ENCODE measurements at places on chromosomes 13 and 19.

DNA sequence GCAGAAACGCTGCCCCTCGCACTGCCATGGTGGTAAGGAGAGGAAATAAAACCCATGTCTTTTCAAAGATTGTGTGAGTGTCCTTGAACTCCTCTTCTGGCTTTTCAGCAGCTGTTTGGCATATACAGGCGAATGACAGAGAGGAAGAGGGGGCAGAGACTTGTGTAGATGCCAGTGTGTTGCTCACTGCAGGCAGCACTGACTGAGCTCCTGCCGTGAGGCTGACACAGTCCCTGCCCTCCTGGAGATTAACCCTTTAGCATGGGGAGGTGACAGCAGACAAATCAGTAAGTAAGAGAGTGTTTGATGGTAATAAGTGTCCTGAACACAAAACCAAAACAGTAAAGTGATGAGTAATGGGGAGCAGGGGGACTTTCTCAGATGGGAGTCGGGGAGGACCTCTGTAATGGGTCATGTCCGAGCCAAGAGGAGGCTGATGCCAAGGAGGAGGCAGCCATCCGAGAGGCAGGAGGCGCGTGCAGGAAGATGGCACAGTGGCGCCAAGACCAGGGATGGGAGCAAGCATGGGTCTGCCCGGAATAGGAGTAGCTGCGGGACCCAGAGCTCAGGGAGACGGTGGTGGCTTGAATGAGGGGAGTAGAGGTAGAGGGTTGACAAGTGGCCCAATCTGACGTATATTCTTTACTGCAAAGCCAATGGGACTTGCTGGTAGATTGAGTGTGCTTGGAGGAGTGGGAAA, 182.2 kb downstream of the FOXO1 start:
- no peak for DNase-seq

GRCh38 chr19:46111376-46111775, 13.1 kb downstream of the IGFL3 start:
- no peak for DNase-seq

- no peak for DNase-seq
Measured at GRCh38 chr13:51620165-51620983, 36.1 kb downstream of the WDFY2 start.

DNA sequence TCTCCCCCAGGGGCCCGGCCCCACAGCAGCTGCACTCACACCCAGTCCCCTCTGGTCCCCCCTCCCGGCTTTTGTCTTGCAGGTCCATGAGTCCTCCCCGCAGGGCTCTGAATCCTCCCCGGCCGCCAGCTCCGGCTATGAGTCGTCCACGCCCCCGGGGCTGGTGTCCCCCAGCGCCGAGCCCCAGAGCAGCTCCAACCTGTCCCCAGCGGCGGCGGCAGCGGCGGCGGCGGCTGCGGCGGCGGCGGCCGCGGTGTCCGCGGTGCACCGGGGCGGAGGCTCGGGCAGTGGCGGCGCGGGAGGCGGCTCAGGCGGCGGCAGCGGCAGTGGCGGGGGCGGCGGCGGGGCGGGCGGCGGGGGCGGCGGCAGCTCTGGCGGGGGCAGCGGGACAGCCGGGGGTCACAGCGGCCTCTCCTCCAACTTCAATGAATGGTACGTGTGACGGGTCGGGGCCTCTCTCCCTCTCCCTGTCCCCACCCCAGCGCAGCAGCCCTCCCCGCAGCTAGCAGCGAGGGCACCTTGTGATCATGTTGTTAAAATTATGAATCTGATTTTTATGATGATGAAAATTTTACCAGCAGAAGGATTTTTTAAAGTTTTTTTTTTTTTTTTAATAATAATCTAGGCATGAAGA, 3.8 kb downstream of the ZIC2 start:
- DNase-seq, result no peak

GRCh38 chr19:12364391-12365235, 870 bp downstream of the ZNF442 start:
- DNase-seq, result peak; percentile 18

GRCh38 chr19:45280471-45280961, 29.4 kb downstream of the MARK4 start:
- no peak for DNase-seq

- DNase-seq, result no peak
Measured at GRCh38 chr13:28626266-28626665, 32.7 kb upstream of the POMP start.

DNA sequence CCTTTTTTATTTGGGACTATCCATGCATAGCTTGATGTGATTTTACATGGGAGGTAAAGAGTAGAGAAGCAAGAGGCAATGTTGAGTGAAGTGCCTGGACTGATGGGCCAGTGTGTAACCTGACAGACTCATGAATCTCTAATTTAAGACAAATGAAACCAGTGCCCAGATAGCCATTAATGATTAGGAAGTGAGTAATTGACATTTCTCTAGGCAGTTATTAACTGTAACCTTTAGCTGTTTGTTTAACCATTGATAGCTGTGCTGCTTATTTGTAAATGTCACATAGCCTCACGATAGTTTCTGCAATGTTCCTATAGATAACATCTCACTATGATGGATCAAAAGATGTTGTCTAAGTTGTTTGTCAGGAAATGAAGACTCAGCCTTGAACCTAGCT, 1047.5 kb upstream of the SPRY2 start:
- no peak for DNase-seq

DNA sequence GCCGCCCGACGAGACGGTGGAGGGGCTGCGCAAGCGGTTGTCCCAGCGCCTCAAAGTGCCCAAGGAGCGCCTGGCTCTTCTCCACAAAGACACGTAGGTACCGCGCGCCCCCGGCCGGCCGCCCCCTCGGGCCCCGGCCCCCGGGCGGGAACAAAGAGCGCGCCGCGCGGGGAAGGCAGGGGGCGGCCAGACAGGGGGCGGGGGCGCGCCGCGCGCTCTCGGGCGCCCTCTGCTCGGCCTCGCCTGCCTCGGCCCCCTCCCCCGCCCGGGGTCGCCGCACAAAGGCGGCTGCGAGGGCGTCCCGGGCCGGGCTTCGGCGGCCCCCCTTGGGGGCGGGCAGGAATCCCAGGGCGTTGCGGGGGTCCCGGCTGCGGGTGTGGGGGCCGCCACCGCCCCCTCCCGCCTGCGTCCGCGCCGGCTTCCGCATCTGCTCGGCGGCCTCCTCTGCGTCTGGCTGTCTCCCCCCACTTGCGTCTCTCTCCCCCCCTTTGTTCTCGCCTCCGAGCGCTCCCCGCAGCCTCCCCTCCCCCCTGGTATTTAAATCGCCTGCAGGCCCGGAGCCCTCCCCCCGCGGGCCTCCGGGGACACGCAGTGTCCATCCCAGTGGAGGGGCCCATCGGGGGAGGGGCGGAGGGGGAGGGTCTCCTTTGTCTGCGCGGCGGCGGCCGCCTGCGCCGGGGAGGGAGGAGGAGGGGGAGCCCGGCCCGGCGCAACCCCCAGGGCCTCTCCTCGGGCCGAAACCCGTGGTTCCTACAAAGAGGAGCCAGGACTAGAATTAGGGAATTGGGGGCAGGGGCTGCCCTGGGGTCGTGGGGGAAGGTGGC, 2.3 kb downstream of the MIDN start:
- peak; percentile 71 for DNase-seq

GRCh38 chr19:45049073-45049736, 10.4 kb downstream of the CLASRP start:
- no peak for DNase-seq

- DNase-seq, result no peak
Measured at GRCh38 chr13:39415008-39415802, 187.8 kb downstream of the LHFPL6 start.

DNA sequence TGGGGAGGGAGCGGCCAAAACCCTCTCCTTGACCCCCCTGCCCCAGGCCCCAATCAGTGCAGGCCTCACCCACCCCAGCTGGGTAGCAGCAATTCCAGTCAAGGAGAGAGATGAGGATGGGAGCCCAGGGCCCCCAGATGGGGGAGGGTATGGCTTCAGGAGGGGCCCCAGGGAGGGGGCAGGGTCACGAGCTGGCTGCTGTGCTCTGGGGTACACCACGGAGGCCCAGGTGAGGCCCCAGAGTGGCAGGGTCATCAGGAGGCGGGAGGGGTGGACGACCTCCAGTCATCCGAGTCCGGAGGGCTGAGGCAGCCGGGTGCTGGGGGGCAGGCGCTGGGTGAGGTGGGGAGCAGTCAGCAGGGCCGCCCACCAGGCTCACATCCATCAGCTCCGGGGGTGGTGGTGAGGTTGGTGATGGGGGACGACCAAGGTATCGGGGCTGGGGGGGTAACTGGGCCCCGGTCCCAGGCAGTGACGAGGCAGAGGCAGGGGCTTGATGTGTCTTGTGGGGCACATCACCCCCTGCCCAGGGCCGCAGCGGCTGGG, 8.4 kb downstream of the DYRK1B start:
- no peak for DNase-seq

DNA sequence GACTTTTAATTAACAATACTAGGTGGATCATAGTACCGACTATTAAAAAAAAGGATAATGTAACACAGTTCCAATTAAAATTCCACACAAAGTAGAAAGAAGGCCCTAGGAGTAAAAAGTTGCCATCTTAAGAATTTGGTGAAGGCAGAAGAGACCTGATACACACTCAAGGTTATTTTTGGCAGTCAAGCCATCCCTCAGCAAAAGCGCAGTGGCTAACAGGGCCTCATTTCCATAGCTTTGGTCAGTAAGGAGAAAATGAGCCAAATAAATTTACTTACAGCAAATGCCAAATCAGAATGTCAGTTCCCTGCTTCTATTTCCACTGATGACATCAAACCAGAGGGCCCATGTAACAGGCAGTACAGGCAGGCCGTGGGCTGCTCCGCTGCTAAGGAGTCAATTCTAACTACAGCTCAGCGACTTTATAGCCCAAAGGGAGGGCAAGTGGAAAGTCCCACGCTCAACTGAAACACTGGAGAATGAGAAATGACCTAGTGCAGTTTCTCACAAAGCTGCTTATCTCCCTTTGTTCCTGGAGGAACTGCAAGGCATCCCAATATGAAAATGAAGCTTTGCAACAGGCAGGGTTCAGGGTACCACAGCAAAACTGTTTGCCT, 6.3 kb downstream of the ARGLU1 start:
- peak; percentile 35 for DNase-seq

GRCh38 chr13:29484796-29485195, 110.7 kb downstream of the SLC7A1 start:
- no peak for DNase-seq

GRCh38 chr13:21674490-21675009, 3.7 kb downstream of the FGF9 start:
- DNase-seq, result no peak

- peak; percentile 16 for DNase-seq
Measured at GRCh38 chr13:80265348-80265747, 75.6 kb downstream of the SPRY2 start.

GRCh38 chr13:112648101-112648500, 41.7 kb upstream of the ATP11A start:
- no peak for DNase-seq

- no peak for DNase-seq
Measured at GRCh38 chr13:25691654-25692053, 319.9 kb downstream of the ATP8A2 start.

GRCh38 chr19:28486473-28486872, 726.5 kb downstream of the UQCRFS1 start:
- no peak for DNase-seq

- DNase-seq, result no peak
Measured at GRCh38 chr13:42487221-42487620, 86.7 kb upstream of the TNFSF11 start.

DNA sequence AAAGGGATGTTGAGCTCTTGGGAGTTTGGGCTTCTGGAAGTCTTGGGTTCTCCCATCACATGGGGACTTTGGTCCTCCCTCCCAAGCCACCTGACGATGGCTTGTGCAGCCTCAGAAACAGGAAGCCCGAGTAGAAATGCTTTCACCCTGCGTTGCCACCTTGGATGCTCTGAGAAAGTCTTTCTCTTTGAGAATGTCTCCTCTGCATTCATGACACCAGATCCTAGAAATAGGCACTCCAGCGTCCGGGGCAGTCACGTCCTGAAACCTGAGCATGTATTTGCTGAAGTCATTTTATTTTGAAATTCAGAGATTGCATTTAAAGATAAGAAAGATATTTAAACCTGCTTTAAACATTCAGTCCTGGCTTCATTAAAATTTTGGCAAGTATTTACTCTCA, 34.4 kb downstream of the CUL4A start:
- no peak for DNase-seq

GRCh38 chr19:3189702-3190469, 4.2 kb downstream of the NCLN start:
- DNase-seq, result peak; percentile 6

DNA sequence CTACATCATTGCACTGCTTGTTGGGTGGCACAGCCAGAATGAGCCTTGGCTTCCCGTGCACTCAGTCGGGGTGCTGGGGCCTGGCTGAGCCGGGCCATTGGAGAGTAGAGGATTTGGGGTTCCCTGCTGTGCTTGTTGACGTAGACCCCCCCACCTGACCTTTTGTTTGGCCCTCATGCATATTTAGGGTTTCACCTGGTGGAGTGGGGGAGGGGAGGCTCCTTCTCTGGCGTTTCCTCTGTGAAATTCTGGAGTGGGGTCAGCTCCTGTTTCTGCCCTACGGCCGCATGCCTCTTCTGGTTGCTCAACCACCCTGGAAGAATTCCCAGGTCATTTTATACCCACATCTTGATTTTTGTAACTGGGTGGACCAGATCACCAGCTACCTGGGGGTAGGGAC, 82.8 kb downstream of the SIPA1L3 start:
- DNase-seq, result no peak

- DNase-seq, result no peak
Measured at GRCh38 chr13:39815345-39816111, 160.1 kb downstream of the COG6 start.

DNA sequence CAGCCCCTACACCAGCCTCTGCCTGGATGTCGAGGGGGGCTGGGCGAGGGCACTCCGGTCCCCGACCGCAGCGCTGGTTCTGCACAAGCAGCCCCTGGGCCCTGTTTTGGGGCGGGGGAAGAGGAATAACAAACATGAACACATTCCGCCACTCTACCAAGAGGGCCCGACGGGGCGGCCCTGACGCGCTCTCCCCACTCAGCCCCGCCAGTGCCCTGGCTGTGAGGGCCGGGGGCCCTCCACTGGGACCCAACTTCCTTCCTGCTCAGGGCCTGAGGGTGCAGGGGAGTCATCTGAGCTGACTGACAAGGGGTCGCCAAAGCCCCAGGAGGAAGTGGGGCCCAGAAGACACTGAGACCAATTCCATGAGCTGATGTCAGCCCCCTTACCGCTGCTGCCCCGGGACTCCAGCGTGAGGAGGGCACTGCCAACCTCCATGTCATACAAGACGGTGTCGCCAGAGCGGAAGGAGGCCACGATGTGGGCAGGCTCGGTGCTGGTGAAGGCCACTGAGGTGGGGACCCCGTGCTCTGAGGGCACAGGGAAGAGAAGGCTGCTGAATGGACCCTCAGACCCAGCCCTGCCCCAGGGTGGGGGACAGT, 5.6 kb upstream of the PRKD2 start:
- no peak for DNase-seq

GRCh38 chr19:1470305-1471009, 8.6 kb downstream of the C19orf25 start:
- DNase-seq, result peak; percentile 51

- no peak for DNase-seq
Measured at GRCh38 chr13:84380866-84381265, 498.6 kb upstream of the SLITRK1 start.

- DNase-seq, result peak; percentile 18
Measured at GRCh38 chr19:27974082-27974513, 1238.9 kb downstream of the UQCRFS1 start.

GRCh38 chr19:43594710-43595604, 977 bp downstream of the IRGQ start:
- peak; percentile 84 for DNase-seq

- DNase-seq, result peak; percentile 57
Measured at GRCh38 chr19:912181-913079, 589 bp downstream of the R3HDM4 start.

All from GM06990 (cell line).